T-helper 1 cell treated with Interleukin-12 subunit alpha and Interleukin-12 subunit beta and Interleukin-4 antibody, amounts not matched to agents 30 ng/mL and 1 ng/mL, for 36 hours (primary cell): ENCODE measurements at places on chromosomes 11 and 22. TPM values are rescaled to one million over a fixed set of nuclear protein-coding genes. Genes with fewer than 3 reads are reported as not detected.

PATE1 gene
- total RNA-seq: not detected in 2 replicates

CABP4 gene
- total RNA-seq: 3.6 and 4.2 TPM in 2 replicates

TRIM6 gene
- total RNA-seq: 0.07 and 0.10 TPM in 2 replicates

CLCF1 gene
- total RNA-seq: 0.15 and 0.29 TPM in 2 replicates

MS4A15 gene
- total RNA-seq: not detected in 2 replicates

CELSR1 gene
- total RNA-seq: 0.41 and 0.47 TPM in 2 replicates

VWA5A gene
- 9.5 and 11.0 TPM in 2 replicates for total RNA-seq

MYEOV gene
- not detected in 2 replicates for total RNA-seq
